ENCODE measurements at places on chromosomes 3 and 15. TPM values are rescaled to one million over a fixed set of nuclear protein-coding genes. Genes with fewer than 3 reads are reported as not detected.

LMCD1 gene
- 130 TPM for total RNA-seq

PLSCR5 gene
- not detected for total RNA-seq

FBXL2 gene
- 8.2 TPM for total RNA-seq

SLC38A3 gene
- total RNA-seq, result 0.15 TPM
